ENCODE measurements at places on chromosomes 6 and 20.

GRCh38 chr20:55760586-55760985, 244.7 kb downstream of the CBLN4 start:
- no peak for DNase-seq

GRCh38 chr6:16504609-16505008, 256.7 kb downstream of the ATXN1 start:
- DNase-seq, result no peak

DNA sequence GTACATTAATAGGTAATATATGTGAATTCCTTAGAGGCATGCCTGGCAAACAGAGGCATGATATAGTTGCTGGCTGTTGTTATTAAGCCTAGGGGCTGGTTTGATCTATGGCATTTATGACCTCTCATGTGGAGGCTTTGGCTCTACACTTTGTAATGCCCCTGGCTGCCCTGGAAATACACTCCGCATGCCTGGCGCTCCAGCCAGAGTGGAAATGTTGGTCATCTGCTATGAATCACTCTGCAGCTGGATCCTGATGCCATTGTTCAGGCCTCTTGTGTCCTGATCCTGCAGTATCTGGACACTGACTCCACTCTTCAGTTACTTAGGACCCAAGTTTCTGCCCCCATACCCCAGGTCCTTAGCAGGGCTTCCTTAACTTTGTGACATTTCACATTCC, 200.5 kb upstream of the PCSK2 start:
- no peak for DNase-seq

- DNase-seq, result no peak
Measured at GRCh38 chr20:51021067-51022025, 1.6 kb downstream of the KCNG1 start.

DNA sequence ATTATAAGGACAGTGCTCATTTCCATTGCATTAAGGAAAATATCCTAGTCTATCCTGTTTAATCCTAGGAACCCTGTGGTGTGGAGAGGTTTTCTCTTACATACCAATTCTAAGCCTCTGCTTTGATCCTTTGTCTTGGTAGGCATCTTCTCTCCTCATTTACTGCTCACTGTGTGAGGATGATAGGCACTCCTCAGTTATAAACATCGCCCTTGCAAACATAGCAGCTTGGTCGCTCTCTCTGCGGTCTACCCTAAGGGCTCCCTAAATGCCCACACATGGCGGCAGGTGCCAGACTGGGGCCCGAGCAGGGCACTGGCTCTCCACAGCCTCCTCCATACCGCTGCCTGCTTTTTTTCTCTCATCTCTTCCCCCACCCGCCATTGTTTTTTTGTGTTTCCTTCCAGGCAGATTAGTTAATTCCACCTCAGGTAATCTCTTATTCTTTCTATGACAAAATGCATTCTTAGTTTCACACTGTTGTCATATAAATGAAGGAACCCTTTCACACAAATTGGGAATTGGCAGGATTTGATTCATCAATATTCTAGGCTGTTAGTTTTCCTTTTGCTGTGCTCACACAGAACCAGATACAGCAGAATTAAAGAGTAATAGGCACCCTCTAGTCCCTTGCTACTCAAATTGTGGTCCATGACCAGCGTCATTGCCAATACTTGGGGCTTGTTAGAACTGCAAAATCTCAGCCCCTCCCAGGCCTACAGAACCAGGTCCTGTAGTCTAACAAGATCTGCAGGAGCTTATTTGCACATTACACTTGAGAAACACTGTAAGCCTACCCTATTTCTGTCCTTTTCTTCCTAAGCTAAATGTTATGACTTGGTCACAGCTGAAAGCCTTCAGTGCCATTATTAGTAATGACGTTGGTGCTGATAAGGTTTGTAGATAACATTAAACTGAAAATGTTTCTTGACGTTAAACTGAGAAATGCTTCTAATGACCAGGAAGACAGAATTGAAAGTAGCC, 36.3 kb downstream of the CARMIL1 start:
- DNase-seq, result no peak

DNA sequence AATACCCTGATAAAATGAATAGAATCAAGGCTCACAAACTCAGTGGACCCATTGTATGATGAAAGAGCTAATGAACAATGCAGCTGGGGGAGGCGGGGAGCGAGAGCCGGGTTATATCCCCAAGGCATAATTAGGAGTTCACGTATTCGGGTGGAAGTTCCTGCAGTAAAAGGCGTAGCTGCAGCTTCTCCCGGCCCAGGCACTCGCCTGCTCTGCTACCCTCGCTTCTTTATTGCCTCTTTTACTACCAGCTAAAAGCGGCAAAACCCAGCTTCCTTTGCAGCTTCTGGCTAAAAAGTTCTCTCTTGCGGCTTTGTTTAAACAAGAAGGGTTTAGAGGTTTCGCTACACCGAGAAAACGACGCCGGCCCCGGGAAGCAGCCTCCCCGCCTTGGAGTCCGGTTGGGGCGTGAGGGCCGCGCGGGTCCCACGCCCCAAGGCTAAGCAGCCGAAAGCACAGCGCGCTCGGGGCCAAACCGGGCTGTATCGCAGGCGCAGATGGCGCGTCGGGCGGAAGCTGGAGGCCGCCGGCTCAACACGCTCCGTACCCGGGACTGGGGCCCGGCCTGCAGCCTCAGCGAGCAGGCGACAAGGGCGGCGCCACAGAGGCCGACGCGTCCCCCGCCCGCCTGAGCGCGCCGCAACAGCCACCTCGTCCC, 1.6 kb downstream of the ZBTB2 start:
- DNase-seq, result peak; percentile 57

DNA sequence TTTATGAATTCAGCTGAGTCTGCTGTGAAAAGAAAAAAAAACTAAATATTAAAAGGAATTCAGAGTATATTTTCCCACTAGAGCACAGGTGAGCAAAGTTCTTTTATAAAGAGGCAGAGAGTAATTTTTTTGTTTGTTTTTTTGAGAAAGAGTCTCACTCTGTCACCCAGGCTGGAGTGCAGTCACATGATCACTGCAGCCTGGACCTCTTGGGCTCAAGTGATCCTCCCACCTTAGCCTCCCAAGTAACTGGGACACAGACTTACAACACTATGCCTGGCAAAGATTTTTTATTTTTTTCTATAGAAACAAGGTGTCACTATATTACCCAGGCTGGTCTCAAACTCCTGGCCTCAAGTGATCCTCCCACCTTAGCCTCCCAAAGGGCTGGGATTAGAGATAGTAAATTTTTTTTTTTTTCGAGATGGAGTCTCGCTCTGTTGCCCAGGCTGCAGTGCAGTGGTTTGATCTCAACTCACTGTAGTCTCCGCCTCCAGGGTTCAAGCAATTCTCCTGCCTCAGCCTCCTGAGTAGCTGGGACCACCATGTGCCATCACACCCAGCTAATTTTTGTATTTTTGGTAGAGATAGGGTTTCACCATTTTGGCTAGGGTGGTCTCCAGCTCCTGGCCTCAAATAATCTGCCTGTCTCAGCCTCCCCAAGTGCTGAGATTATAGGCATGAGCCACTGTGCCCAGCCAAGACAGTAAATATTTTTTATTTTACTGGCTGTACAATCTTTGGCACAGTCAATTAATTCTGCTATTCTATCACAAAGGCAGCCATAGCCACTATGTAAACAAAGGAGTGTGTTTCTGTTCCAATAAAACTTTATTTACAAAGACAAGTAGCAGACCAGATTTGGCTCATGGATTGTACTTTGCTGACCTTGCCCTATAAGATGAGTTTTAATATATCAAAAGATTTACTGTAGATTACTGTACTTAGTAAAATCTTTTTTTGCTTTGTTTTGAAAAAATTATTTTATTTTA, 14.5 kb upstream of the B4GALT5 start:
- no peak for DNase-seq

GRCh38 chr20:37147250-37147649, 31.9 kb upstream of the RPN2 start:
- DNase-seq, result no peak

DNA sequence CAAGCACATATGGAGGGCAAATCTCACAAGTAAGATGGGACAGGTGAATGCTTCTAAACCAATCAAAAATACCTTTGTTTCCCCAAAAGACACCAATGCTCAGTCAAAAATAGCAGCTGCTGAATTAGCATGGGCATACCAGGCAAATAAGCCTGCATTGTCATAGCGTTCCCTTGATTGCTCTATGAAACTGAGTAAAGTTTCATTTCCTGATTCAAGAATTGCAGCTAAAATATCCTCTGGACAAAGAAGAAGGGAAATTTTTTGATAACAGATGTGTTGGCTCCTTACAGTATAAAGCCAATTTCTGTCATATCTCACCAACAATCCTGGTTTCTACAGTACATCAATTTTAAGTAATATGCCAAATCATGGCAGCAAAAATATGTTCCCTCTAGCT, 3.3 kb upstream of the TMEM14A start:
- no peak for DNase-seq

DNA sequence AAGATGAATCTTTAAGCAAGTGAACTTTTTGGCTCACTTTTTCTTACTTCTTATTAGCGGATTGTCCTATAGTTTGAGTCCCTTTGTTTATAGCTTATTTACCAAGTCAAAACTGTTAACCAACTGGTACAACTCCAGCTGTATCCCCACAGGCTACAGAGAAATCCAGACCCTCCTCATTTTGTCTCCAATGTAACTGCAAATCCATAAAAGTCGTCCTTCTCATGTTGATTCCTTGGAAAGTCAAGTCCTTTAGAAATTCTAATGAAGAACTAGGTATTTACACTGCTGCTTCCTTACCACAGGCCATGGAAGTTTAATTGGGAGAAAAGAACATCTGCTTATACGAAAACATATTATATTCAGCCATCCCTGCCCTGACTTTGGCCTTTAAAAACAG, 729.1 kb upstream of the NRSN1 start:
- no peak for DNase-seq

GRCh38 chr6:107546691-107547450, 57.0 kb downstream of the SOBP start:
- no peak for DNase-seq

- DNase-seq, result no peak
Measured at GRCh38 chr20:14030991-14031390, 35.7 kb downstream of the MACROD2 start.

- DNase-seq, result no peak
Measured at GRCh38 chr20:33059741-33060390, 6.2 kb downstream of the BPIFB3 start.

All from skeletal muscle cell (primary cell).